ENCODE measurements at places on chromosomes 11 and 22.

DNA sequence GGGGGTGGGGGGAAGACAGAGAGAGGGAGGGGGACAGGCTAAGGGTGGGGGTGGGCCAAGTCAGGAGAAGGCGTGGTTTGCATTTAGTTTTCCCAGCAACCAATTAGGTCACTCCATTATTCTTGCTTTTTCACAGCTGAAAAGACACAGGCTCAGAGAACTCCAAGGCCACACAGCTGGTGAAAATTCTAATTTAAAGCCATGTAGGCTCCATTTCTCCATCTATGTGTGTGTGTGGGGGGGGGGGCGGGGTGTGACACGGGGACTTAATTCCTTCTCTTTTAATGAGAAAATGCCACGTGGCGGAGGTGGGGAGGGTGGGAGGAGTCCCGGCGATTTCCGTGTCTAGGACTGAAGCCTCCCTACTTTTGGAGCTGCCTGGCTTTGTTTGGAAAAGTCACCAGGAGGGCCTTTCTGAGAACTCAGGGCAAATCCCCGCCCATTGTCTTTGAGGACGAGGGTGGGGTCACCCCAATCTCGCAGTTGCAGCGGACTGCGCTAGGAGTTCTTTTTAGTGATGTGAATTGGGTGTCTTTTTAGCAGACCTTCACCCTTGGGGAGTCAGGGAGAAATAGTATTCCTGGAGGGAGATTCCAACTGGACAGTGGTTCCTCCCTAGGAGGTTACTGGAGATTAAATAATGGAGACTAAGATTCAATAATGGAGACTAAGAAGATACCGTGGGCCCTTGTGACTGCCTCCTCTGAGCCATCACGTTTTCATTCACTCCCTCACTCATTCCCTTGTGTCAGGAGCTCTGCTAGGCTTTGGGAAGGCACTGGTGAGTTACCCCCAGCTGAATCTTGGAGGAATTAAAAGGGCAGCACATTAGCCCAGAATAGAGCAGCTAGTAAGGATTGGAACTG, 36.4 kb upstream of the PTPRJ start:
- no peak for ATAC-seq

- no peak for ATAC-seq
Measured at GRCh38 chr11:91800208-91800914, 424.3 kb upstream of the FAT3 start.

DNA sequence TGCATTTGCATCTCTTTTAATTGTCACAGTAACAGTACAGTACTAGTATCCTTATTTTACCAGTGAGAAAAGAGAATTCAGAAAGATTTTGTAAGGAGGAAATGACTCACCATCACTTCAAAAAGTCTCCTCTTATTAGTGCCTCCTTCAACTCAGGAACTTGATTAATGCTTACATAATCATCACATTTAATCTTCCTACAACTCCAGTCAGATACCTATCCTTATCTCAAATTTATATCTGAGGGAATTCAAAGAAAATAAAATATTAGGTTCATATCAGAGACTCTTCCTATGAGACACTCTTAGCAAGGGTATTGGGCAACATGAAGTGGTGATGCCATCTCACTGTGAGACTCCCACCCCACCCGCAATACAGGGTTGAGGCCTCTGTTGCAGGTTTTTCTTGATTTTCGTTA, 26.1 kb upstream of the CTSC start:
- peak; percentile 60 for ATAC-seq

- no peak for ATAC-seq
Measured at GRCh38 chr22:46509416-46510089, 27.9 kb downstream of the CELSR1 start.

DNA sequence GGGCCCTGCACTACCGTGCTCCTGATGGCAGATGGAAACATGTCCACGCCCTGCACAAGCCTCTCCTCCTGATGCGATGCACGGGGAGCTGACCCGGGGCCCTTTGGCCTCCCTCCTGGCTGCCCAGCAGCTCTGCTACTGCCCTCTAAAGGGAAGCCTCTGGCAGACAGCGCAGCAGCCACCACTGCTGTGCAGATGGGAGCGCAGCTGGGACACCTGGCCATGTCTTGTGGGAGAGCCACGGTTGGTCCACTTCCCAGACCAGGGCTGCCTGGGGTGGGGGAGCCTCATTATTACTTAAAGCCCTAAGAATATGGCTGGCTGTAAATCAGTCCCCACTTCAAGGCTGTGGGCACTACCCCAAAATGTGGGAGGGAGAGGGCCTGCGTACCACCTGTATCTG, 38.3 kb downstream of the TBX1 start:
- ATAC-seq, result no peak
